AG09319 (cell line): ENCODE measurements at places on chromosomes 1 and 21.

DNA sequence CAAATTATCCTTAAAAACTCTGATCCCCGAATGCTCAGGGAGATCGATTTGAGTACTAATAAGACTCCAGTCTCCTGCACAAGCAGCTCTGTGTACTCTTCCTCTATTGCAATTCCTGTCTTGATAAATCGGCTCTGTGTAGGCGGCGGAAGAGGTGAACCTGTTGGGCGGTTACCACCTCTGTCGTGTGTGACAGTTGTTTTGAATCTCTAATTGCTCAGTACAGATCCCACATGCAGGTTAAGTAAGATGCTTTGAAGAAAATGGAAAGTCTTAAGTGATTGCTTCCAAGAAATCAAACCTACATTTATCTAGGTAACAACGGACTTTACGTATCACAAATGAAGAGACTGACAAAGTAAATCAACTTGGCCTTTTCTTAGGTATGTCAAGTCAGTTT is 35.5 kb downstream of the COA6 start:
- no peak for DNase-seq

DNA sequence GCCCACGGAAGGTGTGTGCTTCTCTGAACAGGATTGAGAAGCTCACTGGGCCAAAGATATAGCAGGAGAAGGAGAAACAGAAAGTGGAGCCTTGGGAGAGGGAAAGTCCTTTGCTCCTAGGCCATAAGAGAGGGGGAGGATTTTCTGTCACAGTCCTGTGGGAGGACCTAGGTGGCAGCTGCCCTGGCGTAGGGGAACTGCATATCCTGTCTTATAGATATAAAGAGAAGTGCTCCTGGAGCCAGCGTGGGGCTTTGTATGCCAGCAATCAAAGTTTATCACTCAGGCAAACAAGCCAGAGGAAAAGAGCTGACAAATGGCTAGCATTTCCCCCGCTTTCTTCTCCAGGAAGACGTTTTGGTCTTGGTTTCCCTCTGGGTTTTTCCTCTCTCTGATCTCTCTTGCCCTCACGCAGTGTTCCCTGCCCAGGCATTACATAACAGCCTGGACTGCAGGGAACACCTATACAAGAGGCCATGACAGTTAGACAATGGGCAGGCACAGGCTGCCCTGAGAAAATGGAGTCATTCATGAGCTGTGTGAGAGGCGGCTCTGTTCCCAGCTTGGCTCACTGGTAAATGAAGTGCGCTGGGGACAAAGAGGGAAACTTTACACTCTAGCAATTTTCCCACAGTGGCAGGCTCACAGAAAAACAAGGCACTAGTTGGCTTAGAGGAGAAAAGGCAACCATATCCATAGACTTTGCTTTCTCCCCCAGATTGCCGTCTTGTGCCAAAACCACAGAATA is 52.5 kb upstream of the ZNF648 start:
- DNase-seq, result no peak

DNA sequence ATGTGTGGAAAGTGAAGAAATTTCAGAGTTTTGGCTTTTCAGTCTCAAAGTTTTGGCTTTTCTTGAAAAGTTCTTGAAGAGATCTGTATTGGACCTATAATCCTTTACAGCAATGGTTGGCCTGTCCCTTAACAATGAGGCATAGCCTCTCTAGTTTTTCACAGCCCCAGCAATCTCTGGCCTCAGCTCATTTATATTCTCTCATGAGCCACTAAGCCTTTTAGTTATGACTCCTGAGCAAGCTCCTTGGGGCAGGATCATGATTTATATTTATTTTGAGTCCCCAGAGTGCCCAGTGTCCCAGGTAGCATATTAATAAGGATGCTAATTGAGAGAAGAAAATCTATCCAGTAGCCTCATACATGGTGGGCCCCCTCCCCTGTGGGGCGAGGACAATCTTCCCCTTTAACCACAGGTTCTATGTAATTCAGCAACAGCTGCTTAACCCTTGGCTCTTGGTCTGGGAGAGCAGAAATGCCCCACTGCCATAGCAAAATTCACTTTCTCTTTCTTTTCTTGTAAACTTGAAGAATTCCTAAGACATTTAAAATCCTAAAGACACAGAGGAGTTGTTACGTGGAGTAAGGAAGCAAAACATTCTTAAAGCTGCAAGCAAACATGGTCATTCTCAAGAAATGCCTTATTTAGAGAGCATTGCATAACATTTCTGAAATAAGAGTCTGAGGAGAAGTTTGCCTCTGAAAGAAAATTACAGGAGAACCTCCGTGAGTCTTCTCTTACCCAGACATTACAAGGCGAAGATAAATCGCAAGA is 6.3 kb downstream of the NGF start:
- DNase-seq, result no peak

DNA sequence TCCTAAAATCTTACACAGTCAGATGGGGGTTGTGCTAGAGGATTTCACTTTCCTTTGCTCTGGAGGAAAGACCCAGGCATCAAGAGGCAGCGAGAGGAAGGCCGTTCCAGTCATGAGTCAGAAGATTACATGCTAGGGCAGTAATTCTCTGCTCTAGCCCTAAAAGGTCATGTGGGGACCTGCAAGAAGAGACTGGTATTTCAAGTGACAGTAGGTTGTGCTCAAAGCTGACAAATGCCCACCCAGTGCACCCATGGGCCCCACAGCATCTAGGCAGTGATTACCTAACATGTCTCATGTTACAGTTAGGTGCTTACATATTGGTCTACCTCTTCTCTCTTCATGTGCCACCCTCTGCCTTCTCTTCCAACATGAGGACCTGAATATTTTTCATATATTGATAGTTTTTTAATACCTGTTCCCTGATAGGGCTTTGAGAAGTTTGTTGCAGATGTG is 99.7 kb upstream of the BEND5 start:
- no peak for DNase-seq

GRCh38 chr21:44927587-44928461 is 7.1 kb upstream of the ITGB2 start:
- DNase-seq, result no peak

DNA sequence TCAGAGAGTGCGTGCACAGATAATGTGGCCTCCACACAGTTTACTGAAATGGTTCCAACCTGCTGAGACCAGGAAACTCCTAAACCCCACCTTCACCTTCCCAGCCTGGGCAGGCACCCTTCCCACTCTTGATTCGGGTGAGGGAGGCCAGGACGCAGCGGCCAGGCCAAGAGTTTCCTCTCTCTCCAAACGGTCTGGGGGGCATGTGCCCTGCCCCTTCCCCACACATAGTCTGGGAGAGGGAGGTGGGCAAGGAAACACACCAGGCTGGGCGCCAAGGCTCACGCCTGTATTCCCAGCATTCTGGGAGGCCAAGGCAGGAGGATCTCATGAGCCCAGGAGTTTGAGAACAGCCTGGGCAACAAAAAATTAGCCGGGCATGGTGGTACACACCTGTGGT is 9.6 kb downstream of the TNFRSF8 start:
- DNase-seq, result no peak
